Fibroblast of skin of left quadriceps (primary cell): ENCODE measurements at places on chromosomes 13 and 19.

GRCh38 chr19:40613690-40614621, 12.8 kb downstream of the LTBP4 start:
- peak; percentile 53 for DNase-seq

- DNase-seq = no peak
Measured at GRCh38 chr19:43511324-43511723, 6.8 kb upstream of the PHLDB3 start.

DNA sequence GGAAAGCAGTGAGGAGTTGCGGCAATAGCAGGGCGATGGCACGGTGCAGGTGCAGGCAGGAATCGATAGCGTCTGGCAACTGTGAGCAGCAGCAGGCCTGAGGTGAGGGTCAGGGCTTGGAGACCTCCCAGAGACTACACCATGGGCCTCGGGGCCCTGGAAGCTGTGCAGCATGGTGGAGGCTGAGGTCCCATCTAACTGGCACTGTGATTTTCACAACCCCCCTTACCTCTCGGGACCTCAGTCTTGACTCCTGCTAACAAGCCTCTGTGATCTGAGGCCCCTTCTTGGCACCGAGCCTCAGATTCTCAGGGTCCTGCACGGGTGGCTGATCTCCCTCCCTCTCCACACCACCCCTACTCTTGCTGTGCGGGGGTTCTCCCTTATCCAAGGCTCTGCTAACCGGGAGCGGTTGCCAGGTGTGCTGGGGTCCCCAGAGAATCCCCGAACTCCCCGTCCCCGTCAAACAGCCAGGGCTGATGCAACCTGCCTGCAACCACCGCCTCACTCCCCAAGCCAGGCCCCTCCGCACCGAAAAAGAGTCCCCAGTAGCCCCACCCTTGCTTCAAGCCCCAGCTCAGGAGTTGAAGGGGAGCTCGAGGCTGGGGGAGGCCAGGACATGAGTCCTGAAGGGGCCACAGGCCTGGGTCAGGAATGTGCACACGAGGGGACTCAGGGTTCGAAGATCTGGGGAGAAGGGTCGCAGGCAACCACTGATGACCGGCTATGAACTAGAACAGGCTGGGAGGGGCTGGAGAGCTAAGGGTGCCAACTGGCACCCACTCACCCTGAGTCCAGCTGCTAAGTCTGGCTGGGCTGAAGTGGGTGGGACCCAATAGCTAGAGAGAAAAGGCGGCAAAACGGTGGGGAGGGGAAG, 4.8 kb upstream of the ATF5 start:
- DNase-seq = peak; percentile 25

GRCh38 chr13:80754441-80754840, 413.5 kb upstream of the SPRY2 start:
- no peak for DNase-seq

DNA sequence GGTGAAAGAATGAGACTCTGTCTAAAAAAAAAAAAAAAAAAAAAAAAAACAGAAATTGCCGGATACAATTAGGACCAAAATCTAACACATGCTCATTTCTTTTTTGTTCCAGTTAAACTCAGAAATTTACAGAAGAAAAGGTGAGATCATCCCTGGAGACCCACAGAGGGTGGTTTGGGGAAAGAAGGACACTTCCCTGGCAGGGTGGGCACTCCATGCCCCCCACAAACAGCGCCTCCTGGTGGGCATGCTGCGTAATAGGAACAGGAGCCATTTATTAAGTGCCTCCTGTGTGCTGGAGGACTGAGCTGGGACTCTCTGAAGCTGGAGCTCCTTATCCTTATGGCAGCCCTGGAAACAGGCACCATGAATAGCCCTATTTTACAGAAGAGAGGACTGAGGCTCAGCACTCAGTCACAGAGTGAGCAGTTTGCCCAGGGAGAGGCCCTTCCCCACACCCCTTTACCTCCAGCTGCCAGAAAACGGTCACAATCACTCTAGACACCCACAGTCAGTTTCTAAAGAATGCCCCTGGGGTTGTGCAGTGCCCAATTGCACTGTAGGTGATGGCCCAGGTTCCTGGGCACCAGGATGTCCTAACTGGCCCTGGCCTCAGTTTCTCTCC, 10.1 kb downstream of the C19orf38 start:
- DNase-seq = no peak
